ENCODE measurements at places on chromosomes 3 and 15.
A peak's percentile ranks its signal among the peaks of the same experiment; 100 is the strongest.

DNA sequence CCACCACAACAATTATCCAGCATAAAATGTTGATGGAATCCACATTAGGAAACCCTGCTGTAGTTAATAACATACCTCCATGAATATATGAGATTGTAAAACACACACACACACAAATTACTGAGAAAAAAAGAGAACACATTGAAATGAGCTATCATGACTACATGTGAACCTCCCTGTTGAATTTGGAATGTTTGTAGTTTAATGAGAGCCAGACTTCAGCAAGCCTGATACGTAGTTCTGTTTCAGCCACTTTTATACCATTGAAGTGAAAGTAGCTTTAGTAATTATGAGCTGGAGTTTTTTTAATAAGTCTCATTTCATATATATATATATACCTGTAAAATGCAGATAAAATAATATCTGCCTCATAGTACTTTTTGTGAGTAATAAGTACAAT lies 1146.4 kb downstream of the NAALADL2 start:
- DNase-seq: no peak

GRCh38 chr15:58380280-58380945 lies 51.4 kb upstream of the LIPC start:
- DNase-seq: no peak

- DNase-seq: peak; percentile 63
Observed at GRCh38 chr3:97835761-97836160, 13.9 kb downstream of the CRYBG3 start.

GRCh38 chr3:39220407-39221140 lies 28.2 kb upstream of the XIRP1 start:
- no peak for DNase-seq

GRCh38 chr15:63405159-63405558 lies 23.5 kb upstream of the CA12 start:
- DNase-seq: no peak

GRCh38 chr3:159996018-159996417 lies 7.4 kb downstream of the IL12A start:
- DNase-seq: no peak

GRCh38 chr3:114384558-114384903 lies 90.7 kb downstream of the TIGIT start:
- no peak for DNase-seq

DNA sequence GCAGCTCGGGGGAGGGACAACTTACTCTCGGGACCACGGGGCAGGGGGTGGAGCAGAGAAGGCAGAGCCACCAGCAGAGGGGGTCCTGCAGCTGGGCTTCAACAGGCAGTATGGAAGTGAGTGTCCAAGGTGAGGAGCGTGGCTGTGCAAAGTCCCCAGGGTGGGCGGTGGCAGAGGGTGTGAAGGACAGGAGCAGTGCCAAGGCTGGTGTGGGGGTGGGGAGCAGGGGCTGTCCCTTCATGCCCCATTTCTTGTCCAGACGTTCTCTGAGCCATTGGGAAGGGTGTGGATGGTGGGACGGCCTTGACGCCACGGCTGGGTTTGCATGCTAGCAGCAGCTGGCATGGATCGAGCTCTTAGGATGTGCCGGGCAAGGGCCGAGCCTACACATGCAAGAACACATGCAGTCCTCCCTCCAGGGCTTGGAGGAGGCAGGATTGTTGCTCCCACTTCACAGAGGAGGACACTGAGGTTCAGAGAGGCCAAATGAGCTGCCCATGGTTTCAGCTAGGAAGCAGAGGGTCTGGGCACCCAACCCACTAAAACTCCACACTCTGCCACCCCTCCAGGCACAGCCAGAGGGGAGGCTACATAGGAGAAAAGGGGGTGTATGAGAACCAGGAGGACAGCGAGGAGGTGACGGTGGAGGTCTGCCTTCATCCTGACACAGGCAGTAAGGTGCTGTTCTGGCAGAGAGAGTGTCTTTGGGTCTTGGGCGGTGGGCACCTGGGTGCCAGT lies 93.6 kb downstream of the TBC1D2B start:
- DNase-seq: no peak

DNA sequence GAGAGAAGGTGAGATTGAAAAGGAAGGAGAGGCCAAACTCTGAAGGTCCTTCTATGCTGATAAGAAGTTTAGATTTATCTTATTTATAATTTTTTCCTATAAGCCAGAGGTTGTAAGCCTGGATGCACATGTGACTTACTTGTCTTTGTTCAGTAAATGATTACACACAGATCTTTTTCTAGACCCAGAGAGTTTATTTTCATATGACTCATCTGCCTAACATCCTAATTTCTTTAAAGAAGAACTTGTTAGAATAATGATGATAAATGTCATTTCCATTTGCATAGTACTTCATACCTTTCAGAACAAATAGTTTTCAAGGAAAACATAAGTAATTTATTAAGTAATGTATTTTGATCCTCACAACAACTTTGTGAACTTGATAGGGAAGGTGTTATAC lies 434.8 kb upstream of the DPH6 start:
- no peak for DNase-seq

- no peak for DNase-seq
Observed at GRCh38 chr15:34709866-34710265, 44.9 kb downstream of the GJD2 start.

DNA sequence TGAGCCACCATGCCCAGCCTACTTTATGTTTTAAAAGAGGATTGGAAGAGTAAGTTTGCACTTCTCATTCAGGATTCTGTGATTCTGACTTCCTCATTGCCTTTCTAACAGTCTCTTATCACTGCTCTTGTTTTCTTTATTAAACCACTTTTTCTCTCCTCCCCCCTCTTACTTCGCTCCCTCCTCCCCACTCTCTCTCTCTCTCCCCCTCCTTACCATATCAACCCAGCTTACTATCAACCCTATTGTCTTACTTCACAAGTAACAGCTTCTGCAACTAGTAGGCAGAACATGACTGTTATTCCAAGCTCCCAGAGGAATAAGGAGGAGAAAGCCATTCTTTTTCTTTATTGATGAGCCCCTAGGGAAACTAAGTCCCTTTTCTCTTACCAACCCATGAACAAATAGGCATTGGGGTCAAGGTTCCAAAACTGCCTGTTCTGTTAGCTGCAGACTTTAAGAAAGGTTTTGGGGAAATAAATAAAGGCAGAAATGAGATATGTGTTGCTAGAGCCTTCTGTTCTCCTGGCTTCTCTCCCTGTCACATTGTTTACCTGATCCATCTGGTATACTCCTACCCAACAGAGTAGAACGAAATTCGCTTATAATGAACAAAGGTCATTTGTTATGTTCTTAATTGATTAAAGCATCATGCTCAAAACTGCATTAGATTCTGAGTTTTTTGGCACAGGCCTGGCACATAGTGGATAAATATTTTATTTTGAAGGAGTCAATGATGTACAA lies 56.4 kb upstream of the RASGRP1 start:
- no peak for DNase-seq

DNA sequence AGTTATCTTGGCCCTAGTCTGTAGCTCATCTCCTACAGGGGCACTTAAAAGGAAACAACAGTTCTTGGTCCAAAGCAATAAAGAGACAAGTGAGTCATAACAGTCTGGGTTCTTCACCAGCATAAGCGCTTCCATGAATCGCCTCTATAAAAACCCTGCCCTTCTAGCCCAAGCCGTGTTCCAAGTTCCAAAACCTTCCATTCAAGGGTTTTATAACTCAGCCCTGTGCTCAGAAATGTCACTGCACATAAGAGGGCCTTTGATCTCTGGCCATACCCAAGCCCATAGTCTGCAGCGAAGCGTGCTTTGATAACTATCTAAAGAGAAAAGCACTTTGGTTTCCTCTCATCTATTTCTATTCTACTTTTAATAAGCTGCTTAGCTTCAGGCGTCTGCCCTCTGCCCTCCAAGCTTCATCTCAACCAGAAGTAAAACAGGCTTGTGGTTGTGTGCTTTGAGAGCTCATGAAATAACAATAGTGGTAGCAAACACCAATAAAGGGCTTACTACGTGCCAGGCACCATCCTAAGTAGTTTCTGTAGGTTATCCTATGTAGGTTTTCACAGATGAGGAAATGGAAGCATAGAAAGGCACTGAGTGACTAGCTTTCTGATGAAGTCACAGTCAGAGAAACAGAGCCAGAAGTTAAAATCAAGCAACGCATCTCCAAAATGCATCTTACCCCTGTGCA lies 64.0 kb upstream of the AKAP13 start:
- peak; percentile 35 for DNase-seq

- DNase-seq: no peak
Observed at GRCh38 chr3:37885814-37886213, 24.1 kb downstream of the CTDSPL start.

DNA sequence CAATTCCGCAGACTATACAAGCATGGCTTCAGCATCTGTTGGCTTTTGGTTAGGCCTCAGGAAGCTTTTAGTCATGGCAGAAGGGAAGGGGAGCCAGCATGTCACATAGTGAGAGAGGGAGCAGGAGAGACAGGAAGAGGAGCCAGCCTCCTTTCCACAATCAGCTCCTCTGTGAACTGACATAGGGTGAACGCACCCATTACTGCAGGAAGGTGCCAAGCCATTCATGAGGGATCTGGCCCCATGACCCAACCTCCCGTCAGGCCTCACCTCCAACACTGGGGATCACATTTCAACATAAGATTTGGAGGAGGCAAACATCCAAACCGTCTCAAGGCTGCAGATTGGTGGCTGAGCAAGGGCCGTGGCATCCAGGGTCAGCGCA lies 106.3 kb downstream of the LRRK1 start:
- DNase-seq: no peak

- no peak for DNase-seq
Observed at GRCh38 chr3:114108137-114108536, 51.6 kb downstream of the QTRT2 start.

- DNase-seq: no peak
Observed at GRCh38 chr3:107816107-107816506, 274.7 kb downstream of the CD47 start.

GRCh38 chr15:60722328-60723112 lies 243.6 kb upstream of the ICE2 start:
- no peak for DNase-seq

- DNase-seq: no peak
Observed at GRCh38 chr3:185263423-185263822, 9.6 kb upstream of the EHHADH start.

GRCh38 chr15:63765338-63765737 lies 68.4 kb downstream of the HERC1 start:
- no peak for DNase-seq

DNA sequence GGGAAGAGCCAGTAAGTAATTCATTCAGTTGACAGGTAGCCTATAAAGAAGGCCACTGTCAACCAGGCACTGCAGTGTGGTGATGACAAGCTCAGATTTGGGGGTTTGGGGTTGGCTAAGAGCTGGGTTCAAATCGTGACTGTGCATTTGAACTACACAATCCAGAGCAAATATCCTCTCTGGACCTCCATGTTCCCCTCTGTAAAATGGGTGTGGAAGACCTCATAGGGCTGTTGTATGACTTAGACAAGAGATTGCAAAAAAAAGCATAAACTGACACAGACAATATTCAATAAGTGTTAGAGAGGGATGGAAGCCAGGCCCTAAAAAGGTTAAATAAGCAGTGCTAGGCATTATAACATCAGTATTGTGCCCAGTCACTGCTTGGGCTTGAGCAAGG lies 59.7 kb upstream of the CTDSPL start:
- no peak for DNase-seq

GRCh38 chr3:149085828-149086231 lies 503 bp downstream of the HLTF start:
- DNase-seq: peak; percentile 28

DNA sequence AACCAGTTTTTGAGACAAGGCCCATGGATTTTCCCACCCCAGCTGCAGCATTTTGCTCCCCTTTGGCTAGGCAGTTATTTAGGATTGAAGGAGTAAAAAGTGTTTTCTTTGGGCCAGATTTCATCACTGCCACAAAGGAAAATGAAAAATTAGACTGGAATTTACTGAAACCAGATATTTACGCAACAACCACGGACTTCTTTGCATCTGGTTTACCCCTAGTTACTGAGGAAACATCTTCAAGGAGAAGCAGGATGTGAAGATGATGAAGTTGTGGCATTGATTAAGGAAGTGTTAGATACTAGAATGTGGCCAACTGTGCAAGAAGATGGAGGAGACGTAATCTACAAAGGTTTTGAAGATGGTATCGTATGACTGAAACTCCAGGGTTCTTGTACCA lies 165.2 kb upstream of the MYRIP start:
- peak; percentile 39 for DNase-seq

GRCh38 chr3:40336101-40336500 lies 26.6 kb downstream of the EIF1B start:
- no peak for DNase-seq

- DNase-seq: no peak
Observed at GRCh38 chr15:68031404-68031803, 22.7 kb upstream of the PIAS1 start.

DNA sequence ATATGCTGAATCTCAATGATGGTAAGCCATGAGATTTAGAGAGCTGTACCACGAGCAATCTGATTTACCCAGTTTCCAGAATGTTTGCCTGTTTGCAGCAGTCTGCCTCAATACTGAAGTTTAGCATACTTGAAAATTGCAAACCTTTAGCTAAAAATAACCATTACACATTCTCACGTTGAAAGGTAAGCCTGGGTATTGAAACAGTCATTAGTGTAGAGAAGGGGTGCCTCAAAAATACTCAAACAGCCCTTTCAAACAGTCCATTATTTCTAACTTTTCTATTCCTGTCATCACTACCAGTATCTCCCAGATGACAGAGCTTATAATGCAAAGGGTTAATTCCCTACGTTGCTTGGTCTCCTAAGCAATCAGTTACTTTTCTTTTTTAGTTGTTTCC lies 111.8 kb upstream of the MBNL1 start:
- DNase-seq: no peak

DNA sequence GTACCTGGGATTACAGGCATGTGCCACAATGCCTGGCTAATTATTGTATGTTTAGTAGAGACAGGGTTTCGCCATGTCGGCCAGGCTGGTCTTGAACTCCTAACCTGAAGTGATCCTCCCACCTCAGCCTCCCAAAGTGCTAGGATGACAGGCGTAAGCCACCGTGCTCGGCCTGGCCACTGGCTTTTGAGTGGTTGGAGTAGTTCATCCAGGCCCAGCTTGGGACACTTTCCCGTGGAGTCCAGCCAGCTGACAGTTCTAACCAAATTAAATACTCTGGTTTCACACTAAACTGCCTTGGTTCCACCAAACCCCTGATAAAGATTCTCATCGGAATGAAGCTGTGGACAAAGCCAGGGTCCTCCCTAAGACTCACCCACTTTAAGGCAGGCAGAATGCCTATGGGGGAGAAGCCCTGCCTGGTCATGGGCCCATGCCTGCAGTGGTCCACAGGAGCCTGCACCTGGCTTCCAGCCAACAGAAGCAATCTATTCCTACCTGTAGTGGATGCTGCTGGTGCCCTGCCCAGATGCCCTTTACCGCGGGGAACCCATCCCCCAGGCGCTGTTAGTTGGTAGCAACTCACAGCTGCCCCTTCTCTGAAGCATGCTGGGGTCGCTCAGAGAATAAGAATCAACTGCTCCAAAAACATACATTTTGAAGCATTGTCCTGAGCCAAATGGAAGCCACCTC lies 5.2 kb upstream of the SLC28A1 start:
- DNase-seq: no peak

GRCh38 chr3:193119926-193120325 lies 121.1 kb upstream of the PLAAT1 start:
- DNase-seq: no peak

GRCh38 chr15:88711806-88712205 lies 73.0 kb downstream of the ISG20 start:
- DNase-seq: no peak
